Kidney (tissue), 22 donors: ENCODE measurements at places on chromosomes 13 and 19. TPM values are rescaled to one million over a fixed set of nuclear protein-coding genes. Genes with fewer than 3 reads are reported as not detected.
A peak's percentile ranks its signal among the peaks of the same experiment; 100 is the strongest.

DNA sequence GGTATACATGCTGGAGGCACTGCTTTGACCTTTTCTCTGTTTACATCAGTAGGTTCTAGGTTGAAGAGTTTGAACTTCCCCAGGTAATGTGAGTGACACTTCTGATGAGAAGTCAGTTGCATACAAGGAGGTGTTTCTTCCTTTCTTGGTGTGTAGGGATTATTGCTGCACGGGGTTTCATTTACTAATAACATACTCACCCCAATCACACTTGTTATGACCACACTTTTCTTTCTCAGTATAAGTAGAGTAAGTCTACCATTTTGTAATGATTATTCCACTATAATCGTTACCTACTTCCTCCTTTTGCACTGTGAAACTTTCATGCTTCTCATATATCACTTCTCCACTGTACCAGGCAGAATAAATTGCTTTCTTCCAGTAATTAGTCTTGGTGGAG, 138.0 kb downstream of the TNFSF13B start:
- DNase-seq, result no peak

ETV2 gene
- 3.3 TPM for polyA plus RNA-seq

- DNase-seq, result peak; percentile 52
Measured at GRCh38 chr19:17475541-17476115, 5.3 kb downstream of the SLC27A1 start.

COL5A3 gene
- 0.97 TPM for polyA plus RNA-seq

DNA sequence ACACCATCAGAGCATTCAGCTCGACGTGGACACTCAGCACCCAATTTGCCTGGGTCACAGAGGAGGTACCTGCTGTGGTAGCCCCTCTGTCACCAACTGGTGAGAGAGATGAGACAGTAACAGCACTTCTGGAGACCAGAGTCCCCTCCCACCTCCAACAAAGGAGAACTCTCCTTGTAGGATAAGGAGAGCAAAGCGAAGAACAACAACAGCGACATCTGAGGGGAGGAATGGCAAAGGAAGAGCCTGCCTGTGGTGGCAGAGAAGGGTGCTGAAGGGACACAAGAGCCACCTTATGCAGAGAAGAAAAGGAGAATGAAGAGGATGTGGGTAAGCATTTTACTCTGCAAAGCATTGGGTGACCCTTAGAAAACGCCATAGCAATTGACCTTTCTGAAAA, 167.8 kb downstream of the ABCC4 start:
- no peak for DNase-seq

DNA sequence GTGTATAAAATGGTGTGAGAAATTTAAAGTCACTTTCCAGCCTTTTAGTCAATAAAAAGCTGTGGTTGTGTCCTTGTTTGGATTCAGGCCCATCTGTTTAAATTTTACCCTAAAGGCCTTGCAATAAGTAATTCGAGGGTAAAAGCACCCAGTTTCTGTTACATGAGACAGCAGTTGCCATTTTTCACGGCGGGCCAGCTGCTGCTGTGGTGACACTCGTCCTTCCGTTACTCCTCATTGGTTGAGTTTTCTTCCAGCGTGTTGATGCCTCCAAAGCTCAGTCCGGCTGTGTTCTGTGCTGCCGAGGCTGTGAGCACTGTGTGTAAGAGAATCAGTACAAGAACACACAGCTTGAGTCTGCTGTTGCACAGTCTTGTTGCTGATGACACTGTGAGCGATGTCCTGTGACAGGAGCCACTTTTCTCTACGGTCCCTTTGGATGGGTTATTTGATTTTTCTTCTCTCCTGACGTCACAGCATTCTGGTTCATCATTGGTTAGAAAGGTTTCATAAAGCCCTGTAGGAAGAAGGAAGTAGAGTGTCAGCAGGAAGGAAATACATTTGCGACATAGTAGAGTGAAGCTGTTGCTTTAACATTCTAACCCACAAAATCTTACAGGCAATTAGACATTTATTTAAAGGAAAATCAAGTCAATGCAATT, 602.5 kb upstream of the ARGLU1 start:
- DNase-seq, result no peak
